ENCODE measurements at places on chromosomes 2 and 18. TPM values are rescaled to one million over a fixed set of nuclear protein-coding genes. Genes with fewer than 3 reads are reported as not detected.

DNA sequence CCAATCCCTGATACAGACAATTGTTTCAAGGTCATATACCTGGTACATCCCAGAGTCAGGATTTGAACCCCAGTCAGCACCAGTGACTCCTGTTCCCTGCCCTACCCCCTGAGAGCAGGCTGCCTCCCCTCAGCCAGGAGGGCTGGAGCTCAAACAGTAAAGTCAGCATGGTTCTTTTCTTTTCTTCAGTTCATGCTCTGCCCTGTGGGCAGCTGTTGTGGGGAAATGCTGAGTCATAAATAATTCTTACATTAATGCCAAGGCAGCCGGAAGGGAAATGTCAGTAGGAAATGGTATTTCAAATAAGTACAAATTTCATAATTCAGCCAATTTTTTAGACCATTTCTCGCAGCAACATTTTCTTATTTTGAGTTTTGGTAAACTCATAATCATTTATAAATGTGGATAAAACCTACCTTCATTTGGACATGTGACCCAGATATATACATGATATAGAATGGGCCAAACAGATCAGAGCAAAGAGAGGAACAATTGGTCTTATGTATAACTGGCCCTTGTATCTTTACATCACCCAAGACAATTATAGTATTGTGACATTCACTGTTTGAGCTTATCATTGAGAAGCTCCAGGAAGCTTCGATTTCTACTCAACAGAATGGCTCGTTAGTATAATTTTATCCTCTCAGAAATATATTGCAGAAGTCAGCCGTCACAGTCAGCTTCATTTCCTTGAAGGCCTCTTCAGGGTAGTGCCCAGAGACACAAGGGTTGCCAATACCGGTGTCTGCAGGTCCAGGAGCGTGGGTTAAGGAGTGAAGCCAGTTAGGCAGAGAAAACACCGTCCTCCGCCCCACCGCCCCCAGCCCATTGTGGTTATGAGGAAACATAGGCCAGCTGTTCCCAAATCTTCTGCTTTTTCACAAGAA, 28.0 kb upstream of the SCYGR1 start:
- DNase-seq = peak; percentile 89

- no peak for DNase-seq
Observed at GRCh38 chr2:65931056-65931455, 498.7 kb upstream of the SPRED2 start.

DNA sequence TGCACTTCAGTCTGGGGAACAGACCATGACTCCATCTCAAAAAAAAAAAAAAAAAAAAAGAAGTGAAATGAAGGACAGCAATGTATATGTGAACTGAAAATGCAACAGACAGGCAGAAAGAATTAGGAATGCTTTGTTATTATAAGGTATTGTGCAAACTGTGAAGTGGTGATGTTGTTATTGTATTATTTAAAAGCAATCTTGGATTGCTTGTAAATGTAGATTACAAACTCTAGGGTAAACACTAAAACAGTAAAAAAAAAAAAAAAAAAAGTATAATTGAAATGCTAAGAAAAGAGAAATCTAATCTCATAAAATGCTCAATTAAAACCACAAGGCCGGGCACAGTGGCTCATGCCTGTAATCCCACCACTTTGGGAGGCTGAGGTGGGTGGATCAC, 25.3 kb downstream of the DYM start:
- DNase-seq = no peak

The SCG2 gene
- total RNA-seq = 0.25 TPM

Measured in GM23248 (cell line).